IMR-90 (cell line): ENCODE measurements at places on chromosomes 7 and 10. TPM values are rescaled to one million over a fixed set of nuclear protein-coding genes. Genes with fewer than 3 reads are reported as not detected.

- no peak for DNase-seq
These were observed 29.5 kb downstream of the ZNF775 start for GRCh38 chr7:150408393-150409299.

DNA sequence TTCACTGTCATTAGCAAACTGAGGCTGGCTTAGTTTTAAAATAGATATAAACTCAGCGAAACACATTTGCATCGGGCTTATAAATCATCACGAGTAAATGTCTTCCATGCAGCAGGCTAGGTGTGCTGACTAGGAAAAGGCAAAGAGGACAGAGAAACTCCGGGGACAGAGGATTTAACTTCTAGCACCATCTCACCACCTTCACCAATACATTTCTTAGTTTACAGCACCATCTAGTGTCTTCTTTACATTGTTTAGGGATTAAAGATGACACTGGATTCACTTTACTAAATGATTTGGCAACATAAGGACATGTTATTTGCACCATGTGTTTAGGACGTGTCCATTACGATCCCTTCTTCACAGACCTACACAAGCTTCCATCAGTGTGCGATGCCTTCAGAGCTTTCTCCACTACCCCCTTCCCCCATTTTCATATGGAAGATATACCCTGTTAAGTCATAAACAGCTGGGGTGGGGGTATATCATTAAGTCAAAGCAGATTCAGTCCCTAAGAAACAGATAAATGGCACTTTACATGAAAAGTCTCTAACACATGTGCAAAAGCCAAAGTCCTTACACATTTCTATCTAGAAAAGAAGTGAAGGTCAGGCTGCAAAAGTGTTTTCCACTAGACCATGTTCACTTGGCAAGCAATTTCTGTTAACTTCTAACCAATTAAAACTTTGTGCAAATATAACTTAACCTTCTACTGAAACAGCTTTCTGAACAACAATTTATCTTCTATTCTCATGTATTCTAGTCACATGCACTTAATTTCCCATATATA is 103.3 kb downstream of the GRB10 start:
- peak; percentile 43 for DNase-seq

- no peak for DNase-seq
These were observed 21.9 kb downstream of the PCBD1 start for GRCh38 chr10:70866424-70866823.

DNA sequence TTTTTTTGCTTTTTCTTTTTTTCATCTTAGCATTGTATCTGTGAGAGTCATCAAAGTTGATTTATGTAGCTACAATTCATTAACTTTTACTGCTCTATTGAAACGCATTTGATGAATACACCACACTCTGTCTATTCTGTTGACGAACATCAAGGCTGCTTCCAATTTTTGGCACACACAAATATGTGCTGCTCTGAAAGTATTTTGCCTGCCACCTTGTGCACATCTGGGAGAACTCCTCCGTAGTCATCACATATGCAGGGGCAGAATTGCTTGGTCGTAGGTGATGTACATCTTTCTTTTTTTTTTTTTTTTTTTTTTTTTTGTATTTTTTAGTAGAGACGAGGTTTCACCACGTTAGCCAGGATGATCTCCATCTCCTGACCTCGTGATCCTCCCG is 796.8 kb downstream of the KCNMA1 start:
- no peak for DNase-seq

GRCh38 chr10:12949248-12949647 is 52.3 kb downstream of the CCDC3 start:
- no peak for DNase-seq

The ITGB8 gene
- 10.2 and 10.8 TPM in 2 replicates for total RNA-seq

The ACTL6B gene
- not detected in 2 replicates for total RNA-seq

- peak; percentile 56 for DNase-seq
These were observed 97.5 kb downstream of the PFKFB3 start for GRCh38 chr10:6300106-6300783.

The STEAP1 gene
- 3.9 and 5.8 TPM in 2 replicates for total RNA-seq

- no peak for DNase-seq
These were observed 10.4 kb upstream of the ASCC1 start for GRCh38 chr10:72226418-72227027.

The LIPN gene
- not detected in 2 replicates for total RNA-seq

DNA sequence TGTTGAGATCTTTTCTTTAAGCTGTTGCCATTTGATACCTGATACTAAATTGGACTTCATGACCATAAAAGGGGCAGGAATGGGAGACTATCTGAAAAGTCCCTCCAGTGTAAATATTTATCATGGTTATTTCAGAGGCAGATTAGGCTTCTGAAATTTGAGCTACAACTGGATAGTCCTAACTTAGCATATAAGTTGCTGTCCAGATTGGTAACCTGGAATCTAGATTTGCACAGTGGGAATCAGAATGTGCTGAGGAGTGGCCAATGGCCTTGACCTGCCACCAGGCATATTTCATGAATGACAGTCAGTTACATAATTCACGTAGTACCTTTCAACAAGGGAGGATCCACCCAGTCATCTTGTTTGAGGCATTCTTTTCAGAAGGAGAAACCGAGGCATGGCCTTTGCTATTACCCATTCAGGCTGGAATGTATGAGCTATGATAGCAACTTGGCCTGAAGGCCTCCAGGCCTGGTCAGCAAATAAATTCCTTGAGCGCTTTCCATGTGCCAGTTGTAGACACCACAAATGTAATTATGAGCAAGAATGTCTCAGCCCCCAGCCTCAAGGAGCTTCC is 80.0 kb downstream of the EEPD1 start:
- DNase-seq: peak; percentile 77

DNA sequence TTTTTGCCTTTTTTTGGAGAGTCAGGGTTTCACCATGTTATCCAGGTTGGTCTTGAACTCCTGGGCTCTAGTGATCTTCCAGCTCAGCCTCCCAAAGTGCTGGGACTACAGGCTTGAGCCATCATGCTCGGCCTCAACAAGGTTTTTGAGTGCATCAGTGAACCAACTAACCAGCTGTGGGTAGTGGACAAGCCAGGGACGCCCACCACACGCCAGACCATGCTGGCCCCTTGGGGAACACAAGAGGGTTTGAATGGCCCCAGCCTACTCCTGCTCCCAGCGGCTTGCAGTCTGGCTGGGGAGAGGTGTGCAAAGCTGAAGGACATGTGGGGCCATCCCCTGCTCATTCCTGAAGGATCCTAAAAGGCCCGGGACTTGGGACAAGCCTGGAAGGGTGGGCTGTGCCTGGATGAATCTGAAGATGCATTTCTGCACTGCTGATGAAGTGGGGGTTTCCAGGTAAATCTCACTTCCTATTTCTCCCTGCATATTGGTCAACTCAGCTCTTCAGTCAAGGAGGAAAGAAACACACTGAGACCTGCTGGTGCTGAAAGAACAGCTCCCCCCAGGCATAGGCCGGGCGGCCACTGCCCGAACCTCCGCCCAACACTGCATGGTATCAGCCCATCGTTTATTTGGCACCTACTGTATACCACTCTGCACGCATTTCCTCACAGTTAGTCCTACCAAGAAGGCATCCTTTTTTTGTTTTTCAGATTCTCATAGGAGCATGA is 6.9 kb downstream of the MMD2 start:
- peak; percentile 10 for DNase-seq

The ZNF727 gene
- not detected in 2 replicates for total RNA-seq

- peak; percentile 73 for DNase-seq
These were observed 1.2 kb upstream of the TMEM178B start for GRCh38 chr7:141072548-141073172.
